ENCODE measurements at places on chromosomes 5 and 9.

- DNase-seq: no peak
These were observed 89.2 kb downstream of the TEK start for GRCh38 chr9:27198190-27198589.

DNA sequence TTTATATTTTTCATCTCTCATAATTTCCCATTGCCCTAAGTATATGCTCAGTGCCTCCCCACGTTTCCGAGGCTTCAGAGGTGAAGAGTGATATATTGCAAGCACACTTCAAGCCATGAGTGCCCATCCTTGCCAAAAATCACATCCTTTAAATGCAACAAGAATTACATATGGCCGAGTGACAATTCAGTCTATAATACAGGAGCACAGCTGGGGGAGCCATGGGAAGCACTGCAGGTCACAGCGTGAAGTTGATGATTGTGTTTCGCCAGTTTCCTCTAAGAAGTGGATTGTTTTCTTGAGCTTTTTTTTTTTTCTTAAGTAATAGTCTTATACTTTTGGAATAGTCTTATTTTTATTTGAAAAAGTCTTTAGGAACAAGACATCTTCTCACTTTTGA, 61.1 kb downstream of the MTRR start:
- no peak for DNase-seq

GRCh38 chr9:14466828-14467227, 152.9 kb upstream of the NFIB start:
- no peak for DNase-seq

GRCh38 chr5:112703866-112704820, 33.5 kb upstream of the APC start:
- no peak for DNase-seq

DNA sequence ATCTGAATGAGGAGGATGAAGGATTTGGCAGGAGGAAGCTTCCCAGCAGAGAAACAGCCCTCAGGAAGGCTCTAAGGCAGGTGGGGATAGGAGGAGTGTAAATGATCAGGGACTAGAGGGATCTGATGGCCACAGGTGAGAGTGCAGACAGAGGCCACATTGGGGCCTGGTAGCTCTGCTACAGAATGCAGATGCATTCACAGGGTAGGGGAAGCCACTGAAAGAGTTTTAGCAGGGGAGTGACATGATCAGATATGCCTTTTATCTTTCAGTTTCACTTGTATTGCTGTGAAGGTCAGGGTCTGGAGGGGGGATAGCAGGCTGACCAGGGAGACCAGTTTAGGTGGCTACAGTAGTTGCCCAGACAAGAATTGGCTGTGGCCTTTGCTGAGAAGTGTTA, 3.0 kb downstream of the TXNDC15 start:
- DNase-seq: no peak

DNA sequence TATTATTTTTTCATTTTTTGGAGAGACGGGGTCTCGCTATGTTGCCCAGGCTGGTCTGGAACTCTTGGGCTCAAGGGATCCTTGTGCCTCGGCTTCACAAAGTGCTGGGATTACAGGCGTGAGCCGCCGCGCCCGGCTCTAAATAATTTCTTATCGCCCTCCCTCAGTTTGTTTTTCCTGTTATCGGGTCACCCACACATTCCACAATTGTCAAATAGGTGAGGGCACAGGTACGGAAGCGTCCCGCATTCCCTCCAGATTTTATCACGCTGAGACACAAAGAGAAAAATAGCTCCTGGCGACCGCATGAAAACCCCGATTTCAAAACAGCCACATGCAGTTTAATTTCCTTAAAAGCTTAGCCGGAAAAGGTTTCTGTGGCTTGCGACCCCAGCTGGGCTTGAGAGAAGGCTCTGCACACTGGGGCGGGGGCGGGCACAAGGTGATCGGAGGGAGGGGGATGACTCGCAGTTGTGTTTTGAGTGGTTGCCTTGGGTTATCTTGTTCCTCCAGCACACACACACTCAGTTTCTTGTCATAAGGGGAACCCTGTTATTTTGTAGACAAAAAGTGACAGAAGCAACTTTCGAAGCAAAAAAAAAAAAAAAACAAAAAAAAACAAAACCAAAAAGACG, 717 bp upstream of the IQGAP2 start:
- DNase-seq: peak; percentile 97

DNA sequence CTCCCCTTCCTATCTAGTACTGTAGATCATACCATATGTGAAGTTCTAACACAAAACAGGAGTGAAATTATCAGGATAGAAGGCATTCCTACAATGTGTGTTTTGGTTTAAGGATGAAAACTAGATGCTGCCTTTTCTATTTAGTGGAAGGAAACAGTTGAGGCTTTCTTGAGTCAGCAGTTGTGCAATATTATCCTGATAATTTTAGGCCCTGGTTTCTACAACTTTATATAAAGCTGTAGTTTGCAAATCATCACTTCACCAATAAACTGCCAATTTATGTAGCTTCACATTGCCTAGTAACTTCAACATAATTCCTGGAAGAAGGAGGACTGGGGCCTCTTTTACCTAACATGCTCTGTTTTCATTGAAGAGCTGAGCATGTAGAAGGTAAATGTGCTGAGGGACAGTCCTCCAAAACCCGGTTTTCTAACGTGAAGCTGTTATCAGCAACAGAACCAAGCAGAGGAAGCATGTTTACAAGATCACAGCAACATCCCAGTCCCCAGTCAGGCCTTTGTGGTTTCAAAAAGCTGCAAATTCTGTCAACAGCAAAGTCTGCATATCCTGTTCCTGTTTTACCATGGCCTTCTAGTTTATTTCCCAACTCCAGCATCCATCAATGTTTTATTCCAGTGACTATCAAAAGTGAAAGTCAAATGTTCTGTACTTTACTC, 513.4 kb upstream of the MEF2C start:
- DNase-seq: no peak

- DNase-seq: no peak
These were observed 52.9 kb downstream of the TMC1 start for GRCh38 chr9:72574156-72574810.

DNA sequence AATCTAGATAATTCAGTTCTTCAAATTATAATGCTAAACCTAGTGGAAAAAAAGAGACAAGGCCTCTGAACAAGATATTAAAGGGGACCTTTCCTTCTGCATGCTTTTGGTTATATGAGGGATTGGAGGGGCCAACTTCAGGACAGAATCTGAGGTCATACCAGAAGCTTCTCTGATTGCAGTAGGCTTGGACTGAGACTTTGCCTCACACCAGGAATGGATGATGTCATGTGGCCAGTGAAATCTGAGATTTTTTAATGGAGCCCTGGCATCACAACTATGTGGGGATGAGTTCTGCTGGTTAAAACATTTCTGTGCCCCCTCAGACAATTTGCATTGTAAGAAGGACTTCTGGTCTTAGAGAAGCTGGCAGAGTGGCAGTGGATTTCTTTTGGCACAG, 88.6 kb downstream of the ANGPTL2 start:
- DNase-seq: no peak

- DNase-seq: no peak
These were observed 252.5 kb downstream of the SLIT3 start for GRCh38 chr5:169048181-169049125.

DNA sequence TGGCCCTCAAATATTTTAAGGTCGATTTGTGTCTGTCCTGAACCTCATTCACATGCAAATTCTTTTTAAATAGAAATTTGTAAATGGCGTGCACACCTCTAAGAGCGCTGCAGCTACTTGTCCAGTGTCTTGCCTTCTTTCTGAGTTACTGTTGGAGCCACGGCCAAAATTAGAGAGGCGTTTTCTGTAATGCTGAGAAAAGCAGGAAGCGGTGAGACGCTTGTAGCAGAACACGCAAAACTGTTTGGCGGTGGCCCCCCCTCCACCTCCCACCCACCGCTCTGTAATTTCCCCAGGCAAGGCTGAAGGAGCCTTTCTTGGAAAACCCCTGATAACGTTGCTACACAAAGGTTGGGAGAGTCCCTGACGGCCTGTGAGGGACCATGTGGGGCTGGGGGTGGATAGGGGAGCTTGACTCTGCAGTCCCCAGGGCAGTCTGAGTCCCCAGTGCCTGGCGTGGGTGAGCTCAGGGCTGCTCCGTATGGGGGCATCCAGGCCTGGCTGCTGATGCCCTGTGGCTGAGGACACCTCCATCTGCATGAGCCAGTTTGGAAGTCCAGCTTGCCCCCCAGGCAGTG, 96.5 kb downstream of the GADD45G start:
- no peak for DNase-seq

GRCh38 chr9:86987900-86988299, 40.6 kb upstream of the GAS1 start:
- no peak for DNase-seq

DNA sequence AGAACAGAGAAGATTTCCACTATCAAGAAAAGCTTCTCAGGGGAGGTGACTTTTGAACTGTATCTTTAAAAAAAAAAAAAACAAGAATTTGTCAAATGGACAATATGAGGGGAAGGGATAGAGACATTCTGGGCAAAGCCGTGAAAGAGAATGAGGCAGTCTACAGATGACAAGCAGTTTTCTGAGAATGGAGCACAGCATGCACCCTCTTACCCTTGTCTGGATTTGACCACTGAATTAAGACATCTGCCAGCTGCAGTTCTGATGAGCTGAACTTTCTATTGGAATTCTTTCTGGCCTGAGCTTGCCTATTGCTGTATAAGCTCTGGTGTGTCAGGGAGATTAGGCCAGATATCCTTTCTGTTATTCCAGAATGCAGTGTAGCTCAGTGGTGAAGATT, 10.3 kb upstream of the RANBP3L start:
- no peak for DNase-seq

DNA sequence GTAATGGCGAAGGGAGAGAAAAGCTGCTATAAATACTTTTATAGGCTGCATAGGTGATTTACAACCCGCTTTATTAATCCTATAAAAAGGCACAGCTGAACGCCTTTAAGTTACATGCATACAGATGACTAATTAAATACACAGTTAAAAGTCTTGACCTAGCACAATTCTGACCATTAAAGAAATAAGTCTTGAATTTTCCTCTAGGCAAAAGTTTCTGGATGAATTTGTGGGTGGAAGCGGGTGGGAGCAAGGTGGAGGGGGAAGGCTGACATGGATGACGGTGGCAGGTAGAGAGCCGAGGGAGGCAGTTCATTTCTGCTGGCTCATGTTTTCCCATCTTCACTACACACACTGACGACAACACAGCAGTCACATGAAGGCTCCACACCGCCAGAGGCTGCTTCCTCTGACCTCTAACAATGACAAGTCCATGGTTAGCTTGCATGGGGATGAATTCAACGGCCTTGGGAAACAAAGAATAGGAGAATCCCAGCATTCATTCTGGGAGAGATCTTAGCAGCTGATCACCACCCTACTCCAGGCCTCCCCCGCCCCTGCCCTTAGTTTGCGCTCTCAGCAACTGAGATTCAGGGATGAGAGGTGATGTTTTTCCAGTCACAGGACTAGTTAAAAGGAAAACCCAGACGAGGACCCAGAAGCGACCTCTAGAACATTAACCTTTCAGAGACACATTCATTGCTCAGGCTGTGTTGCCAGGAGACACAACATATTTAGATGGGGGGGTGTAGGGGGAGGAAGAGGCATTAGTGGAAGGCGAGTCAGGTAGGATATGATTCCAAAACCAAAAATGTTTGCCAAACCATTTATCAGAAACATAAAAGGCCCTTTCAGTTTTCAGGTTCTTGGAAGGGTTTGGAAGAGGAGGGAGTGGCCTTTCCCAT, 329.3 kb downstream of the PIK3R1 start:
- DNase-seq: no peak

DNA sequence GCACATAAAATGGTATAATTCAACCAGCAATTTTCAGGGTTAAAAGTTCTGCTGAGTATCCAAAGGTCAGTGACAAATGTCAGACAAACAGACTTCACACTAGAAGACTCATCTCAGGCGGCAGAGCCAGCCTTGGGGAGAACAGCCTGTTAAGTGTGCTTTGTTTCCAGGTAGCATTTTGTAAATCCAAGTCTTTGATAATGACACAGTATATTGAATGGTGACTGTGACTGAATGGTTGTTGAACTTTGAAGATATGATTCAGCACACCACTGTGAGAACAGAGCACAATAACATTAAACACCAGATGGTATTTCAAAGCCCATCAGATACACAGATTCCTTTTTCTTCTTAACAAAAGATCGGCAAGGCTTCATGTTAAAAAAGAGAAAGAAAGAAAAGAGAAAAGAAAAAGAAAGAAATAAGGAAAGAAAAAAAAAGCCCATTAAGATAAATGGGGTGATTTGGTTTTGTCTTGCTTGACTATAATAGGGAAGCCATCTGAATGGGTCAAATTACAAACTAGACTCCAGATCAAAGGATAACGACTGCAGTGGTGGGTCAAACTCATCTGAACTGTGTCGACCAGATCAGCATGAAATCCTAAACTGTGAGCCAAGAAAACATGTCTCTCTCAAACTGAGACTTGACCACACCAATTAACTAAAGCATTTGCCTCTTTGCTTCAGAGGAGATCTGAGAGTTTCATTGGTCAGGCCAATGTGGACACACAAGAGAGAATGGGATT, 313.0 kb upstream of the ZNF608 start:
- no peak for DNase-seq

- no peak for DNase-seq
These were observed 113.8 kb downstream of the TRIM32 start for GRCh38 chr9:116800885-116801284.

- no peak for DNase-seq
These were observed 839.3 kb upstream of the WWC1 start for GRCh38 chr5:167452136-167452535.

GRCh38 chr9:136696502-136696901, 9.2 kb upstream of the AGPAT2 start:
- DNase-seq: no peak

- no peak for DNase-seq
These were observed 77.9 kb downstream of the SLCO4C1 start for GRCh38 chr5:102218159-102218558.

DNA sequence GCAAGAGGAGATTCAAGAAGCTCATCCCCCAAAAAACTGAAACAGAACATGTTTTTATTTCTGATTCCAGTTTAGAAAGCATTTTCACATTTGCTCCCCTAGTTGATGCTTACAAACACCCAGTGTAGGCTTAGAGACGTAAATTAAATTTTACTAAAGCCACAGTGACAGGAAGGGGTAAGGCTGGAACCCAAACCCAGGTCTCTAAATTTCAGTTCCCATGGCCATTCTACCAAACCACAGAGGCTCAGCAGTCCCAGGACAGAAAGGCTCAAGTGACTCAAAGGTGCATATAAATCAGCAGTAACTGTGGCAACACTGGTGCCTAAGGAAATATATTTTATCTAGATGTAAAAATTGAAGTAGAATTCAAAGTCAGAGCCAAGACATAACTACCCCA, 128.7 kb downstream of the CEP120 start:
- no peak for DNase-seq

GRCh38 chr9:116020801-116021200, 132.8 kb upstream of the PAPPA start:
- no peak for DNase-seq

DNA sequence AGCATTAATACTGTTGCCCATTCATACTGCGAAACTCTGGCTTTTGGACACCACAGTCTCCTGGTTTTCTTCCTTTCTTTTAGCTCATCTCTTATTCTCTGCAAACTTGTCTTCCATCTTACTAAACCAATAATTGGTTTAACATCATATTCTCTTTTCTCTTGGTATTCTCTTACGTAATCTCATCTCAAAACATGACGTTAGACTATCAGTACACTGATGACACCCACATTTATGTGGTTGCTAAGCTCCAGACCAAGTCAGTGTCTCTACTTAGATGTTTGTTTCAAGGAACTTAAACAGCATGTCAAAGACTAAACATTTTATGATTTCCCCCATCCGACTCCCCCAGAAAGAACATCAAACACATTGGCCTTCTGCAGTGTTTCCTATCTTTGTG, 2.1 kb downstream of the PRRC1 start:
- no peak for DNase-seq
